Fibroblast of skin of scalp (primary cell): ENCODE measurements at places on chromosomes 2 and 18.
A peak's percentile ranks its signal among the peaks of the same experiment; 100 is the strongest.

- no peak for DNase-seq
Observed at GRCh38 chr2:24429197-24430074, 61.6 kb upstream of the NCOA1 start.

DNA sequence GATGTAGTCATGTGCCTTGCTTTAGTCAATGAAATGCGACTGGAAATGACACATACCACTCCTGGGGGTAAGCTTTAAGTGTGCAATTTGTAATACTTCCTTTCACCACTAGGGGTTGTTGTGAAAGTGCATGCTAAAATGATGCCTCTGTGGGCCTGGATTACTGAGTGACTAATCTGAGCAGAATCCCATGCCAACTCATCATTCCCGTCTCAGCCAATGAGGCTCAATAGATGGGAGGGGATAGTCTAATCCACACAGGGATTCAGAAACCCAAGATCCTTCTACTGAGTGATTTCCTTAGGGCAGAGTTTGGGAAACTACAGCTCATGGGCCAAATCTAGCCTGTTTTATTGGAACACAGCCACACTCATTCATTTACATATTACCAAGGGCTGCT, 54.0 kb downstream of the HRH4 start:
- DNase-seq, result peak; percentile 47

DNA sequence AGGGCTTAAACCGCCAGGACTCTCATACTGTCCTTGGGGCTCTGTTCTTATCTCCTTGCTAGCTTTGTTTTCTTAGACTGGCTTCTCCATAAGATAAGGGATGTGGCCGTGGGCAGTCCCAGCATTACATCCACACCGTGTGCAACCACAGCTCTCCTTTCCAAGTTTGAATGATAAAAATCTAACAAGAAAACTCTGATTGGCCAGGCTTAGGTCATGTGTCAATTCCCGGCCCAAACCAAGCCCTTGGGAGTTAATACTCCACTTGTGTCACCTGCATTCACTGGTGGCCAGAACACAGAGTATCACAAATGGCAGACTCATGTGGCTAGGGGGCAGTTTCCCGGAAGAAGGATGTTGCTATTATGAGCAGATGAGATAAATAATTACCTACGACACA, 43.2 kb upstream of the KDM3A start:
- DNase-seq, result no peak

GRCh38 chr2:84861539-84861938, 19.3 kb downstream of the TRABD2A start:
- no peak for DNase-seq

DNA sequence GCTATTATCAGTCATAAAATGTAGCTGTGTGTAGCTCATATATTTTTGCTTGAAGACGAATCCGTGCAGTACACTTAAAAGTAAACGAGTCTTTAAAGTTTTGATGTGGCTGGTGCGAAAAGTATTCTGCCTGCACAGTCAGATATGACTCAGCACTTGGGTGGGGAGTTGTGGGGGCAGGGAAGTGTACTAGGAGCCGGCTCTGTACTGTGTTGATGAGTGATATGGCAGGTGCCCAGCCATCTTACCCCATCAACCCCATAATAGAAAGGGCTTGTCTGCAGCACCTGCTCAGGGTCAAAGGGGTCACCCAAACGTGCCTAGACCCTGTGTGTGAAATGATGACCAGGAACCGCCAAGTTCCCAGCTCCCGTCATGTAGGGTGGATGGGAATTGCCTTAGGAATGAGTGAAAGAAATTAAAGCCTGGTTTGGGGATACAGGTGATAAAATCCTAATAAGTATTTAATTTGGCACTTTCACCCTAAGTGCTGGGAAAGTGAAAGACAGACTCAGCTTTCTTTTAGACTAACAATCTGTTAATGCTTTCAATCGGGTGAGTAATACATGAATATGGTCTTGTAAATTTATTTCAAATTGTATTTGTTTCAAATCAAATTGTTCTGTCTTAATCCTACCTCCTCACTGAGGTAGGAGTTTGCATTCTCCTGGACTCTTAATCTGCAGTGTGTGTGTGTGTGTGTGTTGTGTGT, 48.0 kb downstream of the BCL2L11 start:
- peak; percentile 66 for DNase-seq

DNA sequence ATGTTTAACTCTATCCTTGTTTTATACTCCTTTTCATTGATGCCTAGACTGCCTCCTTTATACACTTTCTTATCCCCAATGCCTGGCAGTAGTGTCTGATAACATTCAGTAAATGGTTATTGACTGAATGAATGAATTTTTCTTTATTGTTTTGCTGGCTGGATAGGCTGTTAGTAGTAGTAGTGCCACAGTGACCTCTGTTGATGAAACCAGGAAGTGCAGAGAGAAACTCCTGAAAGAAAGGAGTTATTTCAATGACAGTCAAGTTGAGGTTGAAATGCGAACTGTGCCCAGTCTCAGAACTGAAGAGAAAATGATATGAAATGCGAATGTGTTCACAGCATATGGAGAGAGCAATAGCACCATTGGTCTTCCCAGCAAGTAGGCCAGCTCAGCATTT, 26.8 kb upstream of the SLC9A2 start:
- peak; percentile 19 for DNase-seq

GRCh38 chr2:1571477-1572417, 158.5 kb downstream of the TPO start:
- DNase-seq, result no peak

DNA sequence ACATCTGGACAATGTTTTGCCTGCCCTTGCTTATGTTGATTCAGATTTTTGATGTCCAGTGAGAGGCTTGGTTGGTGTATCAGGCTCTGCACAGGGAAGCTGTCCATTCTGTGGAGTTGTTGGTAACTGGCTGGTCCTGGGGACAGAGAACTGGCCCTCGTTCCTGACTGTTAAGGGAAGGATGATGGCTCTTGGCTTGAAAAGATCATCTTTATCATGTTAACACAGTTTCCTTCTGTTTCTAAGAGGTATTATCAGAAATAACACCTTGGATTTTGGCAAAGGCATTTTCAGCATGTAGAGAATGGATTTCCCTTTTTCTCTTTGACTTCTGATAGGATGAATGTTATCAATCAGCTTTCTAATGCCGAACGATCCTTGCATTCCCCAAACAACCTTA, 19.3 kb downstream of the STK25 start:
- DNase-seq, result no peak

DNA sequence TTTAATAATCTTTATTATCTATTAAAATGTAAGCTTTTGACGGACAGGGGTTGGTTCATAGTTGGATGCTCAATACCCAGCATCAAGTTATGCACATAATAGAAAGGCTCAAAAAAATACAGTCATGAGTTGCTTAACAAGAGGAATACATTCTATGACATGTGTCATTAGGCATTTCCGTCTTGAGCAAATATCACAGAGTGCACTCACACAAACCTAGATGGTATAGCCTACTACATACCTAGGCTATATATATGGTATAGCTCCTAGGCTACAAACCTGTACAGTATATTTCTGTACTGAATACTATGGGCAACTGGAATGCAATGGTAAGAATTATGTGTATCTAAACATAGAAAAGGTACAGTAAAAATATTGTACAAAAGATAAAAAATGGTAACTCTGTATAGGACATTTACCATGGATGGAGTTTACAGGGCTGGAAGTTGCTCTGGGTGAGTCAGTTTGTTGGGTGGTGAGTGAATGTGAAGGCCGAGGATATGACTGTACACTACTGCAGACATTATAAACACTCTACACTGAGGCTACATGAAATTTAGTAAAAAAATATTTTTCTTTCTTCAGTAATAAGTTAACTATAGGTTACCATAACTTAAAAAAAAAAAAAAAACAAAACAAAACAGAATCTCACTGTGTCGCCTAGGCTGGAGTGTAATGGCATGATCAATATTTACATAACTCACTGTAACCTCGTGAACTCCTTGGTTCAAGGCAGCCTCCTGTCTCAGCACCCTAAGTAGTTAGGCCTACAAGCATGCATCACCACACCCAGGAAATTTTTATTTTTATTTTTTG, 201.2 kb downstream of the NBAS start:
- peak; percentile 77 for DNase-seq

GRCh38 chr2:83115606-83116005, 1343.5 kb downstream of the SUCLG1 start:
- DNase-seq, result no peak

DNA sequence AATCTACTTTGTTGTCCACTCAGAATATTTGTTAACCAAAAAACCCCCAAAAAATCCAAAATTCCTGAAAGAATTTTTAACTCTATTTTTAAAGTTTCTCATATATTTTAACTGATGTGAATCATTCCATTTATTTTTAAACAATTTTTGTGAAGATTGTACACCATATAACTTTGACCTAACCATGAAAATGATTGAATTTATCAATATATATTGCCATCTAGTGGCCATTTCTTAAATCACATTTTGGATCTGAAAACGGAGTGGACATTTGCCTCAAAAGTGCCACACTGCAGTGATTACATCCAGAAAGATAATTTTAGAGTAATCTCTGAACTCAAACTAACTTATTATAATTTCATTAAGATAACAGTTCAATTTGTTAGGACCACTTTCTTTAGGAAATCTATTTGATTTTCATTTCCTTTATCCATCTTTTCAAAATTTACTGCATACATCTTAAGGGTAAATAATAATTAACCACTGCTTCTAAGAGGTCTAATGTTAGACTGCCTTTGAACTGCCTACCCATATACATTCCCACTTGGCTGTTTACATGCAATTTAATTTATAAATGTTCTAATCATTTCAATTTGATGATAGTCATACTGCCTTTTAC, 71.1 kb downstream of the DSC3 start:
- peak; percentile 9 for DNase-seq

- DNase-seq, result peak; percentile 39
Observed at GRCh38 chr2:5609201-5609600, 83.0 kb upstream of the SOX11 start.

GRCh38 chr2:204655626-204656025, 110.4 kb downstream of the PARD3B start:
- no peak for DNase-seq

GRCh38 chr2:104790100-104790811, 63.7 kb upstream of the POU3F3 start:
- peak; percentile 35 for DNase-seq

DNA sequence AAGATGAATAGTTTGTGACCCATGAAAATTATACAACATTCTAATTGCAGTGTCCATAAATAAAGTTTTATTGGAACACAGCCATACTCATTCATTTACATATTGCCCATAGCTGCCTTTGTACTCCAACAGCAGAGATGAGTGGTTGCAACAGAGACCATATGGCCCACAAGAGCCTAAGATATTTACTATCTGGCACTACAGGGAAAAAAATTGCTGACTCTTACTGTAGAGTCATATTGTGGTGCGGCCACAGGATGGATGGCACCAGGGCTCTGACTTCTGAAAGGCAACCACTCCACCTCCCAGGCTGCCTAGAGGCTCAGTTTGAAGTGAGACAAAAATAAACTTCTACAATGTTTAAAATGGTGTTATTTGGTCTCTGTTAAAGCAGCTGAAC, 404.0 kb upstream of the ATP5MC3 start:
- DNase-seq, result no peak

- DNase-seq, result peak; percentile 59
Observed at GRCh38 chr2:149744865-149745264, 157.3 kb upstream of the MMADHC start.

DNA sequence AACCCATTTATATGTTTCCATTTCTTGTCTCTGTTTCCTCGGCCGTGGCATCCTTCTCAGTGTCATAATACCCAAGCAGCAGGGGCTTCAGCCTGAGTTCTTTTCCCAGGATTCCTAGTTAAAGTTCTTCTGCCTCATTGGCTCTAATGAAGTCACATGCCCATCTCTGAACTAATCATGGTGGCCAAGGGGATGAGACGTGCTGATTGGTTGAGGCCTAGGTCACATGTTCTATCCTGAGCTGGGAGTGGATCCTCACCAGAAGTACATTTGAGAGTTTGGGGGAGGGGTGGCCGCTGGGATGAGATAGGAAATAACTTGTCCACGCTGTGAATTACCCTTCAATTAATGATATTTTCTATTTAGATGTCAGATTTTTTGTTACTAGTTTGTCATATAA, 3.8 kb upstream of the UGT1A5 start:
- DNase-seq, result no peak

DNA sequence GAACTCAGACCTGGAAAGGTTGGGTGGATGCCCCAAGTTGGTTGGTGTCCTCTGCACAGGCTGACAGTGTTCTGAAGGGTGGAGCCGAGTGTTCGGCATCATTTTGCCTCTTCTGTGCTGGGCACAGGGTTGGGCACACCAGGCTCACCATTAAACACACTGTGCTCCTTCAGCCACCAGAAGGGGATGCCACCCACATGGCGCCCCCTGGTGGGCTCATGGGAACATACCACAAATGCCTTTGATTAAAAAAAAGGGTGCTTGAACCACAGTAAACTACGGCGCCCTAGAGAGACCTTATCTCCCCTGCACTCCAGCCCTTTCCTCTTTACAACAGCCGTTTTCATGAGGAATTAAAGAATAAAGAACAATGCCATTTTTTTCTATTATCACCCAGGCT, 89.4 kb downstream of the CELF4 start:
- DNase-seq, result peak; percentile 33

GRCh38 chr18:4455113-4455811, at the start of gene DLGAP1:
TSS of gene DLGAP1 (minus strand) at chr18:4455307.
- peak; percentile 32 for DNase-seq

DNA sequence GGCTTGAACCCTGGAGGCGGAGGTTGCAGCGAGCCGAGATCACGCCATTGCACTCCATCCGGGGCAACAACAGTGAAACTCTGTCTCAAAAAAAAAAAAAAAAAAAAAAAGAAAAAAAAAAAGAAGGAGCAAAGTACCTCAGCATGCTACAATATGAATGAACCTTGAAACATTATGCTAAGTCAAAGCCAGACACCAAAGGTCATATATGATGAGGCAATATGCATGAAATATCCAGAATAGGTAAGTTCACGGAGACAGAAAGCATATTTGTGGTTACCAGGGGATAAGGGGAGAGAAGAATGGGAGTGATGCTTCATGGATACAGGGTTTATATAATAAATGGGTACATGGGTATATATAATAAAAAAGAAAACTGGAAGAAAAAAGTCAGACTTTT, 93.3 kb downstream of the PRELID3A start:
- no peak for DNase-seq

GRCh38 chr18:33696332-33697162, 118.5 kb downstream of the ASXL3 start:
- DNase-seq, result no peak

GRCh38 chr18:24659827-24660720, 199.6 kb downstream of the HRH4 start:
- DNase-seq, result peak; percentile 46

- no peak for DNase-seq
Observed at GRCh38 chr2:37244017-37244416, 12.6 kb downstream of the NDUFAF7 start.

- no peak for DNase-seq
Observed at GRCh38 chr2:172456002-172456401, 28.6 kb downstream of the ITGA6 start.

- no peak for DNase-seq
Observed at GRCh38 chr2:40690525-40690924, 238.6 kb upstream of the SLC8A1 start.
